ENCODE measurements at places on chromosomes 1 and 21.

DNA sequence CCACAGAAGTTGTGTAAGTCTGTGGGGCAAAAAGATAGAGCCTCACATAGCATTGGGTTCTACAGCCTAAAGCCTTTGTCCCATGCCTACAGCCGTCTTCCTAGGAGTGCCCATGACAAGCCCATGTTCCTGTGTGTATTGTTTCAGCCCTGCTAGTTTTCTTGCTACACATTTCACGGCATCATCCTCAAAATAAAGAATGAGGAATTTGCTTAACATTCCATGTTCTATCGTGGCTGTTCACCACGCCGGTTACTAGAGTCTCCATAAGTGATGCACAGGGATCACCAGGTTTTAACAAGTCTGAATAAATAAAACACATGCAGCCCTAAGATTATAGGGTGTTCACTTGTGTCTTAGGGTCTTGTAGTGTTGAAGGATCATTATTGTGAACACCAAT is 87.4 kb upstream of the NGF start:
- no peak for DNase-seq

- no peak for DNase-seq
Measured at GRCh38 chr21:42648606-42649005, 4.8 kb upstream of the PDE9A start.

- DNase-seq = peak; percentile 36
Measured at GRCh38 chr21:45294509-45295291, 7.0 kb upstream of the POFUT2 start.

DNA sequence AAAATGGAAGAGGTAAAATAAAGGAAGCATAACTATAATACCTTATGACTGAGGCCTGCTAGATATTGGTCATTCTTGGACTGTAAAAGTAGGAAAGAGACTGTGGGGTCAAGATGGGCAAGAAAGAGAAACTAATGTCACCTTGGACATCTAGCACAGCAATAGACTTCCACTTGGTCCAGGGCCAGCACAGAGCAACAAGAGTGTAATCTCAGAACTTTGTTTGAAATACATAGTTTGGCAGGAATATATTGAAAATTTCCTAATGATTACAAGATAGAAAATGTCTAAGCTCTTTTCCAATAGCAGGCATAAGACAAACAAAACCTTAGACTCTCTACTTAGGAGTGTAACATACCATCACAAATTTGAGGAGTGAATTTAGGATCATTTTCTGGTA is 4.6 kb downstream of the LRRC8C start:
- no peak for DNase-seq

GRCh38 chr1:175162955-175163354 is 29.6 kb downstream of the KIAA0040 start:
- DNase-seq = no peak

DNA sequence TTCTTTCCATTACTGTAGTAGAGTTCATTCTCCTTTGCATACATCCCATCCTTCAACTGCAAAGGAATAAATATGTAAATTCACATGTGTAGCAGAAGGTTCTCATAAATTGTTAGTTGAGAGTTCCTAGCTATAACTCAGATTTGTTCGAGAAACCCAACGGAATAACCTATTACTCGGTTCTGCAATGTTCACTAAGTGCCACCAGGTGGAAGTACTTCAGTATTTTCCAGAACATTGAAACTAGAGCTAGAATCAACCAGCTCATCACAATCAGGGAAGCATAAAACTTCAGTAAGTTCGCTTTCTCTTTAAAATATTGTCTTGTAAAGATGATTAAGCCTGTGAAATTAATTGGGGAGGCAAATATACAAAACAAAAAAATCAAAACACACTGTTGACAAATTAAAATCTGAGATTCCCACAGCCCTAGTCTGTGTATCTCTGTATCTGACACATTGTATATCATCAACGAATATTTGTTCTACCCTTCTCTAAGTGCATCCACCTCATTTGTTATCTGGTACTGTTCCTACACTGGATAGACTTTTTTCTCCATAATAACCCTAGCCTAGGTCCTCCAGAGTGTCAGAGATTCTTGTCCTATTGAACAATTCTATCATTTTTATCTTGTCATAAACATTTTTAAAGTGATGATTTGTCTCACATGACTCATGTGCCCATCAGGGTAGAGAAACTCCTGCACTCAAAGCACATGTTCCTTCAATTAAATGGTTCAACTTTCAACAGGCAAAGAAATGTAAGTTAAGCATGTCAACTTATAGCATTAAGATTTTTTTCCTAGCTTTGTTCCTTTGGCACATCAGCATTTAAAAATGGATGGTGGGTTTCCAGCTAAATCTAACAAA is 31.9 kb downstream of the MROH9 start:
- peak; percentile 60 for DNase-seq

DNA sequence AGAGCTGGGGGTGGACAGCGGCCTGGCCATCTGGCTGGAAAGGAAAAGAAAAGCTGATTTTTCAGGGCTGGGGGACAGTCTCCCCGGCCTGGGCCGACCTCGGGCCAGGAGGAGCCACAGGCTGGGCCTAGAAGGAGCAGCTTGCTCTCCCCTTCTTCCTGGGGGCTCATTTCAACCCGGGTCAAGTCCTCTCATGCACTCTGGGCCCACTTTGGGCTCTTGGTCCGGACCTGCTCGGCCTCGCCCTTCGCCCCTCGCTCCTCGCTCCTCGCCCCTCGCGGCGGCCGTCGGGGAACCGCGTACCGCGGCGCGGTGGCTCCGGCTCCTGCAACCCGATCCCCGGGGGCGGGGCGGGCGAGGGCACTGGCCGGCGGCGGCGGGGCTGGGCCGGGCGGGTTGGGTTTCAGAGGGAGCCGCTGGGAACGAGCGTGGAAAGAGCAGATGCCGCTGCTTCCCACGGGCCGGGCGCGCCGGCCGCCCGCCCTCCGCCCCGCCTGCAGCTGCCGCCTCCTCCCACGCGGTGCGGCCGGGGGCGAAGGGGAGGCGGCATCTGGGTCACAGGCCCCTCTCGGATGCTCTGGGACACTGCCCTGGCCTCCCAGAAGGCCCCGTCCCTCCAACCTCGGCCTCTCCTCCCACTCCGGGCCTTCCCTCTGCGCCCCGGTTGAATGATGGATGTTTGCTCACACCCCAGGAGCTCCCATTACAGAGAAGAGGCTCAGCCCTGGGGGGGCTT is 6.6 kb downstream of the HEYL start:
- no peak for DNase-seq

GRCh38 chr1:172460887-172461315 is 17.0 kb upstream of the PIGC start:
- no peak for DNase-seq

DNA sequence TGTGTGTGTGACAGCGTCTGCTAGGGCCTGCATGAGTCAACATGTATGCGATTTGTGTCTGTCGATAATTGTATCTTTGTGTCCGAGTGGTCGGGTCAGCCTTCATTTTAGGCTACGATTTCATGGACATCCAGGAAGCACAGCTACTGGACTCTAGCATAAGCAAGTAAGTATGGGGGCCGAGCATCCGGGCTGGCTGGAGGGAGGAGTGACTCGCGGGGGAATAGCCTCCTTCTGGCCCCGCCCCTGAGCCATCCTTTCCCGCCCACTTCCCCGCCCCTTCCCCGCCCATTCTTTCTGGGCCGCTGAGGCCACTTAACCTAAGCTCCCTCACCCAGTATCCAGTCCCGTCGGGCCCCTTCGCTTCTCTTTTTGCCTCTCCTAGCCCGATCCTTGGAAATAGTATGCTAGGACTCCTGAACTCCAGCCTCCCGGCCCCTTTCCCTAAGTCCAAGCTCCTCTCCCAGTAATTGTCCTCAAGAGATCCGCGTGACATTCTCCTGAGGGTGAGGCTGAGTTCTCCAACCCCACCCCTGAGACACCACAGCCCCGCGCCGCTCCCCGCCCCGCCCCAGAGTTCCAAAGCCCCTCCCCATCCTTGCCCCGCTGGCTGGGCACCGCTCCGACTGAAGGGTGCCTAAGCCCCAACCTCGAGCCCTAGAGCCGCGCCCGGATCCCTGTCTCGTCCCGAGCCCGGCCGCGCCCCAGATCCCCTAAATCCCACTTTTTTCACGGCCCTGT is 1.2 kb downstream of the MAP3K6 start:
- peak; percentile 76 for DNase-seq

- DNase-seq = no peak
Measured at GRCh38 chr1:52920791-52921291, 699 bp downstream of the ECHDC2 start.

- no peak for DNase-seq
Measured at GRCh38 chr1:25671929-25672328, 55.3 kb downstream of the MAN1C1 start.

DNA sequence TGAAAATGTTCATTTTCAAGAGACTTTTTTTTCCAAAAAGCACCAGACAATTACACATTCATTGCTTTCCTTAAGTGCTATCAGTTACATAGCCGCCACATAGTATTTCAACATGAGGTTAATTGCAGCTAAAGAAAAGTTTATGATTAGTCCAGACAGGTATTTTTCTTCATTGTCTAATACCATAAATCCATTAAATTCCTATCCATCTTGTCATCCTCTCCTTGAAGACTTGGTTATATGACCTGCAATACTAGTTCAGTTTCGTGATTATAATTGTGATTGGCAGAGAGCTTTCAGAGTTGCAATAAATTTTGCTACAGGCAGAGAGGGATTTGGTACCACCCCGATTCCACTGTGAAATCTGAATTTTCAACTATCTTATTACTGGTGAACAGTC is 437.7 kb downstream of the GPATCH2 start:
- no peak for DNase-seq

DNA sequence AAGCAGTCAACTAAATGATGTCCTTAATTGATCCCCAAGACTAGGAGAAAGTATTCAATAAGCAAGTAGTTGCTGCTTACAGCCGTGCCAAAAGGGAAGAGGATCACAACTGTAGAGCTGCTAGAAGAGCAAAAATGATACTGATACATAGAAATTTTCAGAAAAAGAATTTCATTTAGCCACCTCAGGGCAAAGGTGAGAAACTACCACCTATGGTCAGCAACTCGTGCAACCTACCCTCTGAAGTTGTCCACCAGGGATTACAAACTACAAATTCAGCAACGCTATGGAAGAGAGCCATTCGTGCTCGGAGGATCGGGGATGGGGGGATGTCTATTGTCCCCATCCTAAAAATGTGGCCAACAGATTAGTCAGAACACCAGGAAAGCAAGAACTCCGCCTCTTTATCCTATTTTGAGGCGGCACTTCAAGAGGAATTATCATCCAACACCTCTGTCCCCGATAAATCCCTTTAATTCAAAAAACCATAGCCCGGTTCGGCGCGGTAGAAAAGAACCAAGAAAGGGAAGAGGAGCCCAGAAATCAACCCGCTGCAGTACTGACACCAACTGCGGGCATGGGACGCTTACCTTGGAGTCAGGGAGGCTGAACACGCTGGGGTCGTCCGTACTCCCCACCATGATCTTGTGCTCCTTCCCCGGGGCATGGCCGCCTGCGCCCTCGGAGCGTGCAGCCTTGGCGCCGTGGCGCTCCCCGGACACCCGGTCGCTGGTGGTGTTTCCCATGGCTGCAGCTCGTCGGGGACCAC is 687 bp downstream of the PRKAB2 start:
- peak; percentile 23 for DNase-seq

GRCh38 chr1:197951089-197951488 is 33.9 kb downstream of the LHX9 start:
- no peak for DNase-seq

DNA sequence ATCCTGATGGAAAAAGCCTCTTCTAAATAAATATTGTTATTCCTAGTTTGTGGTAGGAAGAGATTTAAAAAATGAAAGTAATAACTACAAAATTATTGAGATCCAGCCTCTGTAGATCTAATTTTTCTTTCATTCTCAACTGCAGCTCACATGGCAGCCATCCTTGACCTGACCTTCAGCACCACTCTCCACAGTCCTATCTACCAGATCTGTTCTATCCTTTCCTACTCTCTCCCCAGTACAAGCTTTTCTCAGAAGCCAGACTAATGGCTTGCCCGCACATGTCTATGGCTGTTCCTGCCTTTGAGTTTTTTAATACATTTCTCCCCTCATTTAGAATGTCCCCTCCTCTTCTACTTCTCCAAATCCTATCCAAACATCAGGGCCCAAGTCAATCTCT is 51.5 kb downstream of the MACO1 start:
- DNase-seq = no peak

DNA sequence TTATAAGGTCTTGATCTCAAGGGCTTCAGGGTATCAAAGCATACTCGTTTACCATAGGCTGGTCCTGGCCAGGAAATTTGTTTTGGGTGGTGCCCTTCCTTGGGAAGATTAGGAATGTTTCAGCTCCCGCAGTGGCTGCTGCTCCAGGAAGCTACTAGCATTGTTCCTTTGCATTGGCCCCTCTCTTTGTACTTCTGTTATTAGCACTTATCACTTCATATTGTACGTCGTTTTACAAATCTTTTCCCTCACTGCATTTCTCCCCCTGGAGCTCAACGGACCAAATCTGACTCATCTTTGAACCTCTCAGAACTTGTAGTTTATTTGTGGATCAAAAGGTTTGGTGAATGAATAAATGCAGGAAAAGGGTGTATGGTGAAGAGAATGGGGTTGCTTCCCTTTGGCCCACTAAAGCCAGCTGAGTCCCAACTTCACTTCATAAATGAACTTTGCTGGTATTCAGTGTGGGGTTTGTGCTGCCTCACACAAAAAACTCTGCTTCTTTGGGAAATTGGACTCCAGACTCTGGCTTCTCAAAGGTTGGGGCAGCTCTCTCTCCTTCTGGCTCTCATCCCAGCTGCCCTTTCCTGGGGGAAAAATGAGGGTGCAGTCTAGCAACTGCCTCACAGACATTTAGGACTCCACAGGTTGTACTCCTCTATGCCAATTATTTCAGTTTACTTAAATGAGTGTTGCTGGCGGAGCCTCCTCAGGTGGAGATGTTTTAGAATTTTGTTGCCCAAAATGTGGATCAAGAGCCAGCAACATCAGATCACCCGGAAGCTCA is 5.9 kb downstream of the GNAT2 start:
- no peak for DNase-seq

GRCh38 chr1:239979456-239979855 is 112.2 kb upstream of the FMN2 start:
- no peak for DNase-seq

DNA sequence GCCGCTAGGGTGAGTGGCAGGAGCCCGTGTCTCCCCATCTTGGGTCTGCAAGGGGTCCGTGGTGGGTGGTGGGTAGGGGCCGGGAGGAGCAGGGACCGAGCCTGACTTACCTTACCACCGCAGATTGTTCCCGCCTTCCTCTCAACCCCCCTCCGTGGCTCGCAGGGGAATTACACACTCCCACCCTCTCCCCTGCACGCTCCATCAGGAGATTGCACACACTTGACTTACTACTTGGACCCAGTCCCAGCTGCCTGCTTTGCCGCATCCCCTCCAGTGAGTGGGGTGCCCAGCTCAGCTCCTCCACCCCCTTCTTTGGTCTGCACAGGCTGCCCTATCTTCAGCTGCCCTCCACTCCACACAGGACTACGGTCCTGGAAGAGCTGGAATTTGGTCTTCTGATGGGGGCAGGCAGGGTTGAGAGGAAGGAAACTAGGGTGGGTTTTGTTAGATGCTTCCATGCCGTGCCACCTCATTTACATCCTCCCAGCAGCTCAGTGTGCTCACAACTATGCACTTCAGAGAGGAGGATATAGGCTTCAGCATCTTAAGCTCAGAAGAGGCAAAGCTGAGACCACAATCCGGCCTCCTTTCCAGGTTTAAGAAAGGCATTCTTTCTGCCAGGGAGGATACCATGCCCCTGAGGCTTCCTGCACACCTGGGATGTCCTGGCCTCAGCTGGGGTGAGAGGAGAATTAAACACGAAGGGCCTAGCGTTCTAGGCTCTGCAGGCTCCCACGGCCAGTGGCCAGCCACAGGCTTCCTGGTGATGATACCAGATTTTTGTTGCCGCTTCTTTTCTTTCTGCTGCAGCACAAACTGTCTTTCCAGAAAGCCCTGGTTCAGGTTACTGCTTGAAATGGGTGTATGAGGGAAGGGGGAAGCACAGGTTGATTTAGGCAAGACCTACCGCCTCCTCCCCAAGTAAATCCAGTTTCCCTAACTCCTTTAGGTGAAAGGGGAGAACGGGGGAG is 2.3 kb downstream of the KCNC4 start:
- DNase-seq = no peak

Data from pons (tissue), 1 donor.